ENCODE measurements at places on chromosomes 7 and 10.

DNA sequence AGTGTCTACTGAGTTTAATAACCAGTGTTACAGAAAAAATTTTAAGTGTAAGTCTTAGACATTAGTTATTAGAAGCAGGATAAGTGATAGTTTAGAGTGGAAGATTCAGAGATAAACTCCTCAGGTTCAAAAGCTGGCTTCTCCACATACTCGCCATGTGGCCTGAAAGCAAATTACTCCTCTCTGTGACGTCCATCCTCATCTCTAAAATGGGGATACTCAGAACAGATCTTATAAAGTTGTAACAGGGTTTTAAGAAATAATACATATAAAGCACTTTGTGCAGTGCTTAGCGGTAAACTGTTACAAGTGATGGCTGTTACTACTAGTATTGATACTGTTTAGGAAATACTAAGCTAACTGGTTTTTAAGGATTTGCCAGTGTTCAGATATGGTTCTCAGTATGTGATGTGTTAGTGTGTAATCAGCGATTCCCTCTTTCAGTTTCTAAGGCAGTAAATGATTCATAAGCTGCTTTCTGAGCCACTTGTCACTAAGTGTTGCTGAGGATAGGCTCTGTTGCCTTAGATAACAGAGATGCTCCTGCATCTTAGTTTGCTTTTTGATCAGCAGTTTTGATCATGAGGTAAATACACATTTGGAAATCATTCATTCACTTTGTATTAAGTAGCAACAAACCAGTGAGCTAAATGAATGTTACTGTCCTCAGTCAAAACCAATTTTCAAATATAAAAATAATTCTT is 58.7 kb downstream of the CYP51A1 start:
- no peak for DNase-seq

GRCh38 chr7:136677471-136678365 is 190.7 kb upstream of the CHRM2 start:
- DNase-seq: no peak

GRCh38 chr7:43308913-43309705 is 196.7 kb downstream of the HECW1 start:
- no peak for DNase-seq

DNA sequence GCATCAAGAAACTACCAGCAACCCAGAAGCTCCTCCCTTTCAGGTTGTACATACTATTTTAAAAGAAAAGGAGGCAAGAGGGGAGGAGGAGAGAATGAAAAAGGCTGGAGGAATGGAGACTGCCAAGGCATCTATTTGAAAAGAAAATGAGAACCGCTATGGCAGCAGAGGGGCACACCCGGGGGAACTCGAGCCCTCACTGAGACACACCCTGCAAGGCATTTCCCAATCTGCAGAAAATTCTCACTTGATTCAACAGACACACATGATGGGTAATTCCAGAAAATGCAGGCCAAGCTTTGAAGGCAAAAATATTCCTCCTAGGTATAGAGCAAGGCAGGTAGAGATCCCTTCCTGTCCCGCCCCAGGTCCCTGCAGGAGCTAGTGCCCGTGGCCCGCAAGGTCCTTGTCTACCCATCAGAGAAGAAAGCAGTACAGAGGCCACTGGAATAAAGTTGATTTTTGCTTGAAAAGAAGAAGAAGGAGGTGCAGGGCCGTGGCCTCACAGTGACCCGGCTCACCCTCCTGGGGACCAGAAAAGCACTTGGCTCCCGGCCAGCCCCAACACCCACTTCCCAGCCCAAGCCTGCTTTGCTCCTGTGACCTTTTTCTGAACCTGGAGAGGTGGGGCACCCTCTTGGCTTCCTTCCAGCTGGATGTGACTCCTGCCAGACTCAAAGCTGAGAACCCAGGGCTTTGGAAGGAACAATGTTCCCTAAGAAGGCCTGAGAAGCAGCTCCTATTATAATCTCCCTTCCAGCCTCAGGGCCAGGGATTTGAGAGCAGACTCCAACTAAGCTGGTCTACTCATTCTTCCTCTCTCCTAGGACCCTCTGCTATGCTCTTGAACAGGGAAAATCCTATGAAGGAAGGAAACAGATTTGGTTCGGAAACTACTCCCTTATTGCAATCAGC is 6.2 kb upstream of the PIK3CG start:
- DNase-seq: no peak

DNA sequence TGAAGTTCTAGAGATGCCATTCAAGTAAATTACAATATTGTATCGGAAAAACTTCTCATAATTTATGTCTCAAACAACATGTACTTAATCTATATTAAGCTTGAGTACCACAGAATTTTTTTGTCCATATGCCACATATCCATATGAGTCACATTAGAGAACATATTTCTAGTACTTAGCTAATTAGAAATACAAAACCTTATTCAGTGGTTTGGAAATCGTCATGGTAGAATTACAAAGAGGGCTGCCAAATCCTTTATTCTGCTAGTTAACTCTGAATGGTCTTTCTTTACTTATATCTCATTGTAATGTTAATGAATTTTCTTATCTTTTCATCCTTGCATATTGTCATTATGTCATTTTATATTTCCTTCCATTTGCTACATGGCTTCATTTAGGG is 9.0 kb upstream of the VIM start:
- no peak for DNase-seq

DNA sequence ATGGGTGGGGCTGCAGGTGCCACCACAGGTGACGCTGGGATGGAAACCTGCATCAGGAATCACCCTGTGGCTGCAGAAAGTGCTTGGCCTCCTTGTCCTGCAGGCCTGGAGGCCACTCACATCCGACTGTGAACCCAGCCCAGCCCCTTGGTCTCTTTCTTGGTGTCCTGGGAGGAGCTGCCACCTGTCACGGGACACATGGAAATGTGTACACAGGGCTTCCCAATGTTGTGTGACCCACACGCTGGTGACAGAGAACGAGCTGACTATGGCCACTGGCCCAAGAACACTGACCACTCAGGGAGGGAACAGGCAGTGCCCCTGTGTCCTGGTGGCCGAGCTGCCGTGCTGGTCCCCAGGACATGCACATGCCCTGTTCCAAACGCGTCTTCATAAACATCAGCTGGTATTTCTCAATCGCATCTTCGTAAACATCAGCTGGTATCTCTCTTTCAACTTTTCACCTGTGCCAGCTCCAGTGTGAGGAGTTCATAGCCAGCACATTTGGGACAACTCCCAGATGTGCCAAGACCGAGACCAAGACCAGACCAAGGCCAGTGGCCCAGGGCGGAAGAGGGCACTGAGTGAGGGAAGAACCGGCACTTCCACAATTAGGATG is 57.9 kb upstream of the INPP5A start:
- no peak for DNase-seq

DNA sequence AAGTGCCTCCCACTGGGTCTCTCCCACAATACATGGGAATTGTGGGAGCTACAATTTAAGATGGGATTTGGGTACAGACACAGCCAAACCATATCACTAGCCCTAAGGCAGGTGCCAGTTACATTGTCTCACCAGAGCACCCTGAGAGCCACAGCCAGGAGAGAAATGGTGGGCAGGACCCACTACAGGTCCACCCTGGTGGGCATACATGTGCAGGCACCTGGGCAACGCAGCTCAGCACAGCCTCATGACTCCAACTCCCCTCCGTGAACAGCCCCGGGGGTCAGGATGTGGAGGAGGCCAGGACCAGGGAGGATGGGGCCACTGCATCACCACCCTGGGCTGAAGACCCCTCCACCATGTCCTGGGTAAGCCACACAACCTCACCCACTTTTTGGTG is 205.7 kb downstream of the PTPRN2 start:
- no peak for DNase-seq

GRCh38 chr10:18635995-18636394 is 15.4 kb downstream of the NSUN6 start:
- DNase-seq: no peak

- peak; percentile 7 for DNase-seq
Observed at GRCh38 chr7:156167417-156167807, 355.1 kb upstream of the SHH start.

DNA sequence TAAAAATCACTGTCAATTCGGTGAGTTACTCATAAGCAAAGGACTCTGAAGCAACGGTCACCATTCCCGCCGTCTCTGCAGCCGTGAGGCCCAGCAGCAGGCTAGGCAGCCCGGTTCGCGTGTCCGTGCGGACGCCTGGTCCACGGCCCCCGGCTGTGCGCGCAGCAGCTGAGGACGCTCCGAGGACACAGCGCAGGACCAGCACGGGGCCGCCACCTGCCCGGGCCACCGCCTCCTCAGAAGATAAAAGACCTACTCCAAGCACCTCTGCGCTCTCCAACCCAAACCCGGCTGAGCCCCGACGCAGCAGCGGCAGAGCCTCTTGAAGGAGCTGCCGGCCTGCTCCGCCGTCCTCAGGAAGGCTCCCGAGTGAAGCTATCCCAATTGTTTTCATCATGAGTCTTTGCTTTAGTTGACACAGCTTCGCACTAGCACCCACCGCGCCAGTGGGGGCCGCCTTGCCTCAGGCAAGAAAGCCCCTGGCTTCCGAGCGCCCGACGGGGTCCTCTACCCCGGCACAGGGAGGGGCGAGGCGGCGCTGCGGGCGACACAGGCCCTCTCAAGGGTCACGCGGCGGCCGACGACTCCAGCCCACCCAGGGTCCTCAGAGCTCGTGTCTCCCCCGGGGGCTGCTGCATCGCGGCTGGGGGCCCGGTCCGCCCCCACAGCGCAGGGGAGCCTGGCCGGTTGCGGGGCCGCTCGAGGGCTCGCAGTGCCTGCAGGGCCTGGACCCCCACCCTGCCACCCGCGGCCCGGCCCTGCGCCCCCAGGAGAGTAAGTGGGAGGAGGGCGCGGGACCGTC is 16.9 kb upstream of the GPR146 start:
- peak; percentile 72 for DNase-seq

DNA sequence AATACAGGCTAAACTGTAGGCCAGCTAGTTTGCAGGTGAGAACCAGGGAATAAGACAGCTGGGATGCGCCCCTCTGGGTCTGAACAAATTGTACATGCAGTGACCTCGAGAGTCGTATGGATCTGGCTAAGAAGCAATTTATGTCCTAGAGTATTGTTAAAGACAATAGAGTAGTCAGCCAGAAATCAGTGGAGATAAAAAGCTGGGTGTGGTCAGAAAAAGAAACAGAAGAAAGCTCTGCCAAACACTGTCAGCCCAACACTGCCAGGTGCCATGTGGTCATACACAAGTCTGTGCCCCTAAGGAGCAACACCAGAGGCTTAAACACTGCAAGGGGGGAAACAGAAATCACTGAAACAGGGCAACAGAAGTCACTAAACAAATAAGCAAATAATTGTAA is 62.2 kb downstream of the CNOT4 start:
- DNase-seq: no peak

GRCh38 chr7:100089458-100090196 is 858 bp downstream of the COPS6 start:
- no peak for DNase-seq

DNA sequence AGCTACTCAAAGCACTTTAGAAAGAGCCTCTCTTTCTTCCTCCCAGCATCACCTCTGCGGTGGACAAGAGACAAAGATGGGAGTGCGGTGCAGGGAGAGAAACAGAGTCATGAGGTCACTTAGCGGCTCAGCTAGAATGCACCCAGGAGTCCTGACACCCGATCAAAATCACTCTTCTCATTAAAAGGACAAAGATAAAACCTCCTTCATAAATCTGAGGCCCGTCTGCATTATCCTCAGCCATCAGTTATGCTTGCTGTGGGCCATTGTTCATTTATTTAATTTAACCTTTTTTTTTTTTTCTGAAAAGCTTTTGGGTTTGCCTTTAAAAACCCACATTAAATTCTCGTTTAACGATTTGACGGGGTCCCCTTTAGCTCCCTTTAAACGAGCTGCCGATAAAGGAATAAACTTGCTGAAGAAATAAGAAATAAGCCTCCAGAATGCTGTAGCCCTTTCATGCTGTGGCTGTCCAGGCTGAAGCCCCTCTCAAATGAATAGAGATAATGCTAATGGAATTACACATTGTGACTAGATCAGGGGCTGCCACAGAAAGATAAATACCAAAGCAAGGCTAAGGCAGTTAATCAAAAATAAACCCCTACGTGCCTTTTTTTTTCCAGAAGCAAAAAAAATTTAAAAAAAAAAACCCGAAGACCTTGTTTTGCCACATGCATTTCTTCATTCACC is 16.1 kb upstream of the PLXNA4 start:
- DNase-seq: no peak

GRCh38 chr10:54800741-54801421 is at the start of gene PCDH15:
PCDH15 (minus strand) TSS chr10:54801231; CDS start chr10:54664262, 136,969 bp downstream.
- peak; percentile 80 for DNase-seq

- DNase-seq: no peak
Observed at GRCh38 chr7:28174442-28174841, 6.2 kb downstream of the JAZF1 start.

- no peak for DNase-seq
Observed at GRCh38 chr10:34699904-34700517, 115.1 kb downstream of the PARD3 start.

- DNase-seq: no peak
Observed at GRCh38 chr7:8322667-8323066, 60.7 kb upstream of the ICA1 start.

DNA sequence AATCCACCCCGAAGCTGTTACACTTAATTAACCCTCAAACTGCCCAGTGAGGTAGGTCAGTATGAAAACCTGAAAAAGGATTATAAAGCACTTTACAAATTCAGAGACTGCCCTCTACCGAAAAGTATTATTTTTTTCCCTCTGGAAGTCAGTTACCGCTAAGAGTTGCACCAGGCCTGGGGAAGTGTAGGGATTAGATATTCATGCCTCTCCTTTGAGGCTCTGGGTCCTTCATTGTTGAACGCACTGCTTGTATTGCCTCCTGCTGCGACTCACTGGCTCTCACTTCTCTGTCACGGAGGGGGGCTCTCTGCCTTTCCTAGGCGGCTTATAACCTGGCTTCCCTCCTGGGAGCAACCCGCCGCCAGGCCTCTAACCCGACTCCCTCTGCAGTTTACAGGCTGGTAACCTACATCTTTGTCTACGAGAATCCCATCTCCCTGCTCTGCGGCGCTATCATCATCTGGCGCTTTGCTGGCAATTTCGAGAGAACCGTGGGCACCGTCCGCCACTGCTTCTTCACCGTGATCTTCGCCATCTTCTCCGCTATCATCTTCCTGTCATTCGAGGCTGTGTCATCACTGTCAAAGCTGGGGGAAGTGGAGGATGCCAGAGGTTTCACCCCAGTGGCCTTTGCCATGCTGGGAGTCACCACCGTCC is 2.7 kb downstream of the RHBDD2 start:
- DNase-seq: peak; percentile 43

DNA sequence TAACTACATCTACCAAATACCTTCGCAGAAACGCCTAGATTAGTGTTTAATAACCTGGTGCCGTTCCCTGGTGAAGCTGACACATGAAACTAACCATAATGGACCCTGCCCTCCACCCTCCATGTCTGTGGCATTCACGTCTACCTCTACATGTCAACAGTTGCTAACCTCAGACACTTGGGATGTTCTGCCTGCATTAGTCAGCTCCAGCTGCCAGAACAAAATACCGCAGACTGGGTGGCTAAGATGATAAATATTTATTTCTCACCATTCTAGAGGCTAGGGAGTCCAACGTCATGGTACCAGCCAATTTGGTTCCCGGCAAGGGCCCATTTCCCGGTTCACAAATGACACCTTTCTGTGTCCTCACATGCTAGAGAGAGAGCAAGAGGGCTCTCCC is 118.5 kb upstream of the CHST15 start:
- DNase-seq: no peak

- DNase-seq: peak; percentile 36
Observed at GRCh38 chr7:44748948-44749731, 493 bp downstream of the ZMIZ2 start.

GRCh38 chr10:72709041-72709440 is 17.1 kb downstream of the MCU start:
- no peak for DNase-seq

- DNase-seq: no peak
Observed at GRCh38 chr10:24453404-24453830, 244.5 kb downstream of the KIAA1217 start.

- DNase-seq: no peak
Observed at GRCh38 chr10:2256241-2256640, 518.9 kb upstream of the ADARB2 start.
